ENCODE measurements at places on chromosomes 16 and 17. TPM values are rescaled to one million over a fixed set of nuclear protein-coding genes. Genes with fewer than 3 reads are reported as not detected.

KRTAP1-1 gene
- not detected for polyA plus RNA-seq

DNA sequence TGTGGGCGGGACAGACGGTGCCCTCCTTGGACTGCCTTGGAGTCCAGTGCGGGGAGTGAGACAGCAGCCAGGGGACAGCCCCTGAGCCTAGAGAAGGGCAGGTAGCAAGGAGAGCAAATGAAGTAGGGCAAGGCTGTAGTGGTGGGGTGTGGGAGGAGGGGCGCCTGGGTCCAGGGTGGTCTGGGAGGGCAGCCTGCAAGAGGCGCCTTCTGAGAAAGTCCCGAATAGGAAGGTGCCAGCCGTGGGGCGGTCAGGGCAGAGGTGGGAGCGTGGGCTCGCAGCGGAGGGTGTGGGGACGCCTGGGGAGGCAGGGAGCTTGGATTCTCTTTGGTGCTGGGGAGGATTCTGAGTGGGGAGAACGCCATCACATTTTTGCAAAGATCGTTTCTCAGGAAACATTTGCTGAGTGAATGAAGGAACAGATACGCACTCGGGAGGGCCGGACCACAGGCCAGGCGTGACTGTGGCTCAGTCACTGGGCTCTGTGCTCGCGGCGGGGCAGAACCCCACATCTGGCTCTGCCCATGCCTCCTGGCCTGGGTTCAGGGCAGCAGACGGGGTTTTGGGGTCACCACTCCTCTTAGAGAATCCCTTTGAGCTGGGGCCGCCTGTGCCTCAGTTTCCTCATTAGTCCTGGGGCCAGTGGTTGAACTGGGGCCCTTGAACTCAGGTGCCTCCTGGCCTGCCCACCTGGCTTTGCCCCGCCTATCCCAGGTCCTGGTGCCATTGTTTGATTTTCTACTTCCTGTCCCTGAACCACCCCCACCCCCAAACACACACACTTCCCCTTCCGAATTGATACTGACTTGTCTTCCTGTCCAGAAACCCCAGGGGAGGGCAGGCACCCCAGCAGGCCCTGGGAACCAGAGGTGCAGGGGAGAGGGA lies 4.2 kb downstream of the SNN start:
- no peak for DNase-seq

KRTAP9-8 gene
- polyA plus RNA-seq, result not detected

CCDC137 gene
- 13.5 TPM for polyA plus RNA-seq

DNA sequence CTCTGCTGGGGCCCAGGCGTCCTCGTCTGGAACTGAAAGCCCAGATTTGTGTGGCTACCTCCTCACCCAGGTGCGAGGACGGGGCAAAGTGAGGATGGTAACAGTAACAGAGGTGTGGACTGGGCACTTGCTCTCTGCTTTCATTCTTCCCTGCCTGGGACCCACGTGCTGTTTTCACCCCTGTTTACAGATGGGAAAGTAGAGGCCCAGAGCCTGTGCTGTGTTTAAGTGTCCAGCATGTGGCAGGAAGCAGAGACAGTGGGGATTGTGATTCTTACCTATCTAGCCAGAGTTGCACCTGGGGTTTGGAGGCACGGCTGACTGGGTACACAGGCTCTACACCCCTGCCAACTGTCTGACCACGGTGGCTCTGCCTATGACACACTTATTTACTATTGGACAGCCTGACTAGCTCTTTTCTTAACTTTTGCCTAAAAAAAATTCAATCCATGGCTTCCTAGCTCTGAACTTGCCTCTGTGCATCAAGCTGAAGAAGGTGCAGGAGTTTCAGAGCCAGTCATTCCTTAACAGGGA lies 155.4 kb downstream of the CLEC16A start:
- no peak for DNase-seq

CES1 gene
- 2.6 TPM for polyA plus RNA-seq

PRDM7 gene
- 0.26 TPM for polyA plus RNA-seq

GRCh38 chr17:77316651-77317050 lies 175.9 kb downstream of the SEC14L1 start:
- DNase-seq, result no peak

DNA sequence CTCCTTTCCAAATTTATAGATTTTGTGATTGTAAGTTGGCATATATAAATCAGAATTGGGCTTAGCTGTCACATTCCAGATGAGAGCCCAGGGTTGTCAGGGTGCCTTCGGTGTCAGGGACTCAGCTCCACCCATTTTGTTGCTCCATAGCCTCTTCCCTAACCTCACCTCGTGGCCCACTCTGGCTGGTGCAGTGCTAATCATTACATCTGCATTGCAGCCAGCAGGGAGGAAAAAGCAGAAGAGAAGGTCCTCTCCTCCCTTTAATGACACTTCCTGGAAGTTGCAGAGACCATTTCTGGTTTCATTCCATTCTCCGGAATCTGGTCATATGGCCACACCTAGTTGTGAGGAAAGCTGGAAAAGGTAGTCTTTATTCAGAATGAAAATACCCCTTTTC lies 113.3 kb downstream of the CCT6B start:
- no peak for DNase-seq

GRCh38 chr16:86221085-86221484 lies 289.2 kb upstream of the FOXF1 start:
- no peak for DNase-seq

- no peak for DNase-seq
Observed at GRCh38 chr16:69321080-69321479, 9.3 kb downstream of the PDF start.

RNF157 gene
- polyA plus RNA-seq, result 27.1 TPM

IL21R gene
- 0.15 TPM for polyA plus RNA-seq

OR1A1 gene
- polyA plus RNA-seq, result 0.07 TPM

GRCh38 chr16:23959072-23959751 lies 123.4 kb downstream of the PRKCB start:
- no peak for DNase-seq

- DNase-seq, result no peak
Observed at GRCh38 chr17:15335446-15335845, 6.0 kb downstream of the TEKT3 start.

EPX gene
- 0.80 TPM for polyA plus RNA-seq

ITGA2B gene
- 4.0 TPM for polyA plus RNA-seq

PRSS21 gene
- polyA plus RNA-seq, result 0.20 TPM

DNA sequence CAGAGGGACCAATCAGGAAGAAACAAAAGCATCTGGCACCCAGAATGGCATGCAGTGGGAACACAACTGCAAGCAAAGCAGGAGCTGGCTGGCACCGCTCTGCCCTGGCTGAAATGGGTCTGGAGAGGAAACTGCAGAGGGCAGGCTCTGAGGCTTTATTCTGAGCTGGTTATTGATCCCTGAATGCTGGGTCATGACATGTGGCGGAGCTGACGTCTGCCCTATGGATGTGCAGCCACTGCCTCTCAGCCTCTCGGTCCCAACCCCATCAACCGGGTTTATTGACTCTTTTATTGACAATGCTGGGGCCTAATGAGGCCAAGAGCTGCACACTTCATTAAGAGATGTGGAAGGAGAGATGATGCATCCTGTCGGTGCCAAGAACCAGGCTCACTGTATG lies 3.9 kb upstream of the SKAP1 start:
- DNase-seq, result no peak

DNA sequence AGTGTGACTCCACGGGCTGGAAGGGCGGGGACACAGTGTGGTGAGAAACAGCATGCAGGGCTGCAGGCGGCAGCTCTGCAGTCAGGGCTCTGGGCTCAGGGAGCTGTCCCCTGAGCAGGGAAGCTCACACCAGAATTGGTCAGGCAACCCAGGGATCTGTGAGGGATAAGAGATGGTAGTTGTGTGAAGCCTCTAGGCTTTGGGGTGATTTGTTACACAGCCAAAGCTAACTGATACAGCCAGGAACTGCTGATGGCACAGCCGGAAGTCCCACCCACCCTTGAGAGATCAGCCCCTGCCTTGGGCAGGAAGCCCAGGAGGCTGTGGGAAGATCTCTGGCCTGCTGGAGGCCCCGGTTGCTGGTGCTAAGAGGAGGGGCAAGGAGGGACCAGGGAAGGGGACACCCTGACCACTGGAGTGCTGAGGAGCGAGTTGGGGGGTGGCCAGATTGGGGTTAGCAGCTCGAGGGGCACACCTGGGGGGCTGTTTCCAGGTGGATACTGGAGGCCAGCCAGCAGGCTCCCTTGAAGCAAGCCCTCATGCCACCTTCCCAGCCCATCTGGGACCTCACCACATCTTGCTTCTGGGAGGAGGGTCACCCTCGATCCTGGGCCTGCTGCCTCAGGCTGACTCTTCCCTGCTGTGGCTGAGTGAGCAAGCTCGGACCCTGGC lies 25.2 kb downstream of the NPTX1 start:
- no peak for DNase-seq

GRCh38 chr16:68377667-68378393 lies 67.0 kb downstream of the PRMT7 start:
- no peak for DNase-seq

CIAO2B gene
- 89.6 TPM for polyA plus RNA-seq
